Thoracic aorta (tissue), 2 donors: ENCODE measurements at places on chromosomes 2 and 18. TPM values are rescaled to one million over a fixed set of nuclear protein-coding genes. Genes with fewer than 3 reads are reported as not detected.

DNA sequence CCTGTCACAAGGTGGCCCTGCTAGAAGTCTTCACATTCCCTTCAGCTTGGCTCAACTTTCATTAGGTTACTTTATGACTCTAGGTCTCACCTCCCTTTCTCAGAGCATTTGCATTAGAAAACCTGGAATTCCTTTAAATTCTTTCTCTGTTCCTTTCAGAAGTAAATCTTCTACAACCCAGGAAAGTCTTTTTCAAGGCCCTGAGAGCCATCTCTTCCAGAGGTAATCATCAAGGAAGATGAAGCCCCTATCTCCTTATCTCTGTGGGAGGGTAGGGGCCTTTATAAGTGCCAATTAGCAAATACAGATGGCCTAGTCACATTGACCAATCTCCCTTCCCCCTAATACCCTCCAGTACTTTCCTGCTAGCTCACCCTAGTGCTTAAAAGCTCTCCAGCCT is 848.0 kb upstream of the FAM98A start:
- DNase-seq, result no peak

The VAMP8 gene
- 30.9 TPM for total RNA-seq

DNA sequence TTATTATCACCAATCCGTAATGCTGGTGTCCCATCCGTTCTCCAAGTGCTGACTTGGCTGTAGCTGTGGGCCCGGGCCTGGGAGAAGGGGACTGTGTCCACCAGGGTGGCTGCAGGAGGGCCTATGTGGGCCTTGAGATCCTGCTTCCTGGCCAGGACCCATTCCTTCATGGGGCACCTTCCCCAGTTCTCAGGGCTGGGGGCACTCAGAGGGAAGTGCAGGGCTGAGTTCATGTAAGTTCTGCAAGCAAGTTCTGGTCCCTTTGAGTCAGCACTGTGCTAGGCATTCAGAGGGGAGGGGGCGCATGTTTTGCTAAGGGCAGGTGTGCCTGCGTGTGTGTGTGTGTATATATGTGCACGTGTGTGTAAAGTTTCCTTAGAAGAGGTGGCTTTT is 94.0 kb downstream of the GLI2 start:
- DNase-seq, result no peak

The ZNF521 gene
- 17.2 TPM for total RNA-seq

DNA sequence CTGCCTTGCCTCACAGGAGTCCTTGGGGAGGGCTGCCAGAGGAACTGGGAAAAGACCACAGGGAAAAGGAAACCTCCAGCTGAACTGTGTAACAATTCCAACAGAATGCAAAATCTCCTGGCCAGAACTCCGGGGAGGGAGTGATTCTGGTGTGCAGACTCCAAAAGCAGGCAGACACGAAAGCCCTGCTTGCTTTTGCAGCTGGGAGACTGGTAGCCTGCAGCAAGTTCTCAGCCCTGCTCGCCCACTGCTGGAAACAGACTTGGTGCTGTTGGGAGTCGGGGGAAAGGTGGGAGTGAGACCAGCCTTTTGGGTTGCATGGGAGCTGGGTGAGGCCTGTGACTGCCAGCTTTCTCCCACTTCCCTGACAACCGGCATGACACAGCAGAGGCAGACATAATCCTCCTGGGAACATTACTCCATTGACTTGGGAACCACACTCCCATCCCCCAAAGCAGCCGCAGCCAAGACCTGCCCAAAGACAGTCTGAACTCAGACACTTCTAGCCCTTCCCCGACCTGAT is 26.0 kb upstream of the NMI start:
- DNase-seq, result no peak

GRCh38 chr2:133581010-133581760 is 12.9 kb upstream of the NCKAP5 start:
- no peak for DNase-seq

DNA sequence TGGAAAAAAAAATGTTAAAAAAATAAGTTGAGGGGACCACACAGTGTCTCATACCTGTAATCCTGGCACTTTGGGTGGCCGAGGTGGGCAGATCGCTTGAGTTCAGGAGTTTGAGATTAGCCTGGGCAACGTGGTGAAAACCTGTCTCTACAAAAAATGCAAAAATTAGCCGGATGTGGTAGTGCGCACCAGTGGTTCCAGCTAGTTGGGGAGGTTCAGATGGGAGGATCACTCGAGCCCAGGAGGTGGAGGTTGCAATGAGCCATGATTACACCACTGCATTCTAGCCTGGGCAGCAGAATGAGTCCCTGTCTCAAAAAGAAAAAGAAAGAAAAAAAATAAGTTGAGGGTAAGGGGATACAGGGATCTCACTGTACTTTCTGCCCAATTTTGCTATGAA is 6.1 kb upstream of the KYNU start:
- DNase-seq, result no peak

- DNase-seq, result no peak
Measured at GRCh38 chr18:76621782-76622495, 126.9 kb upstream of the ZNF516 start.

DNA sequence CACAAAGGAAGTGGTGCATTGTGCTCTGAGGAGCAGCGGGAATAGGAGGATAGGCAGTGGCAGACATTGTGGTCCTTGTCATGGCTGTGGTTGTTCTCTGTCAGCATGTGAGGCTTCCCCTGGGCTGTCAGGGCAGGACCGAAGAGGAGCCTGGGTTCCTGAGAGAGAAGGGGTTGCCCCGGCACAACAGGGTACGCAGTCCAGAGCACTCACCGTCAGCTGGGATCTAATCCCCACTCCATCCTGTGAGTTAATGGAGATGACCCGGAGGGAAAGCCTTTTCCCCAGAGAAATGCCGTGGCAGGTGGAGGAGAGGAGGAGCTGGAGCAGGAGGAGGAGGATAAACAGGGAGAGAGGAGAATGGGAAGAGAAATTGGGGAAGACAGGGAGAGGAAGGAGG is 396.7 kb upstream of the HS6ST1 start:
- no peak for DNase-seq

DNA sequence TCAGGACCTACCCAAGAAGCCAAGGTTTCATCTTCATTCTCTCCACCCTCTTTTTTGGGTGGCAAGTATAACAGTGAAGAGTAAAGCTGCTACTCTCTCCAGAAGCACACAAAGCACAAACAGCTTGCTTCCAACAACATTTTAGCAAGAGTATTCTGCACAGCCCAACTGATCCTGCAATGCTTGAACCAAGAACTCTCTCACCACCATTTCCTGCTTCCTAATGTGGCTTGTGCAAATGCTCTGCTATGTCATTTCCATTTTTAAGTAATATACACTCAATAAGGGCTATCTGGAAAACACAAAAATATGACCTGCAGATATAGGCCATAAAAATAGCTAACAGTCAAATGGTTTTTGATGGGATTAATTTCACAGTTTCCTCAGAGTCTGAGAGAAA is 24.1 kb upstream of the IHH start:
- no peak for DNase-seq

The TLX2 gene
- not detected for total RNA-seq

DNA sequence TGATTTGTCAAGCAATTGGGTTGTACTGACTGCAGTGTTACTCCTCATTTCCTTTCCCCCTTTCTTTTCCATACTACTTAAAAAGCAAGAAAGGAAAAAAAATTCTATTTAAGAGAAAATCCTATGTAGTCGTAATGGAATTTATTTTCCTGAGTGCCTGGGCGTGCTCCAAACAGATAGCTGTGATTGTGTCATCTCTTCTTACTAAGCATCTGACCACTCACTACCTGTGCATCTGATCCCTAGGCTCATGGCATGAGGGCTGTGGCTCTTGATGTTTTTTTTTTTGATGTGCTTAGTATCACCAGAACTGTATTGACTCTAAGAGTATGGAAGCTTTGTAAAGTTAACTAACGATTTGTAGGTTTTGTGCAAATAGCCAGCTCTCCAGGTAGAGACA is 19.0 kb downstream of the CRIM1 start:
- no peak for DNase-seq

DNA sequence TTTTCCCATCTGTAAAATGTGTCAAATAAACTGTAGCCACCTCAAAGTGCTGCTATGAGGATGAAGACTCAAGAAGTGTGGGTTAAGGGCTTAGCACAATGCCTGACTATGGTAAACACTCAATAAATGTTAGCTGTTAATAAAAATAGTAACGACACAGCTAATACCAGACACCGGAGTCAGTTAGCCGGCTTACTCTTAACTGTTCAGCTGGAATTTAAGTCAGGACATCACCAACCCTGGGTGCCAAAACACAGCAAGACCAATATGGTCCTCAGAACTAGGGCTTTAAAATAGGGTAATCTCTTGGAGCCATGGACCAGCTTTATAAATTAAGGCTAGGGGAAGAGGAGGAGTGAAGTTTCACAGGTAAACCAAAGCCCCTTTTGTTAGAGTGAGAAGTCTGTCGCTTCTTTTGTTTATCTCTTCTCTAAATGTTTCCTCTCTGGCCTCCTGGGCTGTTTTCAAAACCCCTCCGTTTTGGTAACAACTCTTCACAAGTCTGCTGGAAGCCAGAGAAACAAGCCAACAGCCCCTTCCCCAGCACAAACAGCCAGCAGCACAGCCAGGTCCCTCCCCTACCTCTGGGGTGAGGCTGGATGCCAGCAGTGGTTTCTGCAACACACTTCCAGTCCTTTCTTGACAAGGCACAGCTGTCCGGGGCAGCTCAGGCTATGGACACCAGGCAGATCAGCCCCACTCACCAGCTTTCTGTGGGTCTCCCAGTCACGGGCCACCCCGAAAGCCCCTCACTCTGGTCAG is 13.8 kb upstream of the FZD7 start:
- no peak for DNase-seq
